ENCODE measurements at places on chromosomes 4 and X.

DNA sequence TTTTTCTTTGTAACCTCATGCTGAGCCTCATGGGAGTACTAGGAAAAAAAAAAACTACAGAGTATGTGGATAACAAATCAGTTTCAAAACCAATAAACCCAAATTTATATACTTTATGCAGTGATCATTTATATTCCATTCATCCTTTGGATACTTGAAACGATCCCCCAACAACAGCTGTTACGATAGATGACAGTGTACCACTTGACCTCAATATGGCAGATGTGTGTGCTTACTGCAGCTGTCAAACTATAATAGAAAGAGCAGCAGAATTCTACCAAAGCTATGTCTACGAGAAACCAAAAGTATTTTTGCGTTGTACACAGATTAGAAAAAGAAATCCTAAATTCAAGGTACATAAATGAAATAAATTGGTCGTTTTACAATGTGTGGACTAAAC is 337.8 kb downstream of the PDGFC start:
- DNase-seq, result no peak

DNA sequence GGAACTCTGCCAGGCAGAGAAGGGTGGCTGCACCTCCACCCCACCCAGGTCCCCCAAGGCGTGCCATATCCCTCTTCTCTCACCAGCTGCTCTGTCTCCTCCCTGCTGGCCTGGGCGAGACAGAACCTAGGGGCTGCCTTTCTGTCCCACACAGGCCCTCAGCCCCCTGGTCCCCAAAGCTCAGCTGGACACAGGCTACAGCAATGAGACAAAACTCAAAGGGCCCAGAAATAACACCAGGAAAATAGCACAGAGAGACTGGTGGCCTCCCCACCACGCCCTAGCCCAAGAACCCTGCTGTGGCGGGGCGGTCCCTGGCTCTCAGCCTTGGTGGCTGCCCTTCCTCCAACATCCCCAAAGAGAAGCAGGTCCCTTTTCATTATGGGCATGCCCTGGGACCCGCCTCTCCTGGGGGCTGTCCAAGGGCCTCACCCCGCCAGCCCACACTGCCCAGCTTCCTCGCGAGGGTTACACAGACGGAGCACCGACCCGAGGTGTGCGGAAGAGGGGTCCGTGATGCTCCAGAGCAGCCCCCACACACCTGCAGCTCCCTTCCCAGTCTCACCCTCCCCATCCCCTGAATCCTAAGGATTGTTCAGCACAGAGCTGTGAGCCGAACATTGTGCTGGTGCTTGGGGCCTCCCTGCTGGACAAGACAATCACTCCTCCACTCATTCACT is 67.7 kb upstream of the HMX1 start:
- no peak for DNase-seq

GRCh38 chrX:152637649-152638442 is at the start of gene GABRQ:
Gene GABRQ (plus strand): TSS chrX:152637895. CDS start chrX:152638203, 308 bp downstream.
- peak; percentile 80 for DNase-seq

GRCh38 chr4:24775750-24776149 is 19.6 kb upstream of the SOD3 start:
- no peak for DNase-seq

DNA sequence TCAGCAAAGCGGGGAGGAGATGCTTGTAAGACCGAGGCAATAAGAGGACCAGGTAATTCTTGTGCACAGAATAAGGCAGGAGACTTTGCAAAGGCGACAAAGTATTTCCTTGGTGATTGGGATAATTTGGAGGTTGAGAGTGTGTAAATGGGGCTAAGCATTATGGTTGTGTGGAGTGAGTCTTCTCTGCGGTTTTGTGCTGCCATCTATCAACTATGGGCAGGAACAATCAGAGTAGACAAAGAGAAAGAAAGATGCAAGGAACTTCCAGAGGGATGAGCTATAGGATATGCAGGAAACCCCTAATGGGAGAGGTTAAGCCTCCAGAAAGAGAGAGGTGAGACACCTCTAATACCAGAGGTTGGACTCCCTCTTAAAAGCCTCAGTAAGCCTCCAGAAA is 339.8 kb downstream of the PAPSS1 start:
- no peak for DNase-seq

DNA sequence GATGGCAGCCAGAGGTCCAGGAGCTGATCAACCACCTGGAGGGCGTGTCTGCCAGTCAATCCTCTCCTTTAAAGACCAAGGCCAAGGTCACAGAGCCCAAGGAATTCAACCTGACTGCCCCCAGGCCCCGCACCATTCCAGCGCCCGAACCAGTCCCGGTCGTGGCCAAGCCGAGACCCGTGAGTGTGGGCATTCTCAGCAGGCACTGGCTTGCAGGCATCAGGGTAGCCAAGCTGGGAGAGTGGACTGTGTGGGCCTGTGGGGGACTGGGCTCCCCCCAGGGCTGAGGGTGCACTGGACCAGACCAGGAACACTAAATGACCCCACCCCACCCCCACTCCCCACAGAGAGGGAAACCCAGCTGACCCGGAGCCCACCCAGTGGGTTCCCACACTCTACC is 23.8 kb upstream of the RNF4 start:
- DNase-seq, result no peak
